ENCODE measurements at places on chromosomes 7 and 10.

GRCh38 chr7:142770661-142771352, at the start of gene PRSS2:
Gene PRSS2, plus strand, starts transcription at chr7:142770970. Its CDS starts 13 bp downstream, at chr7:142770983.
- no peak for DNase-seq

- DNase-seq: no peak
Measured at GRCh38 chr7:91973639-91974038, 33.0 kb downstream of the AKAP9 start.

DNA sequence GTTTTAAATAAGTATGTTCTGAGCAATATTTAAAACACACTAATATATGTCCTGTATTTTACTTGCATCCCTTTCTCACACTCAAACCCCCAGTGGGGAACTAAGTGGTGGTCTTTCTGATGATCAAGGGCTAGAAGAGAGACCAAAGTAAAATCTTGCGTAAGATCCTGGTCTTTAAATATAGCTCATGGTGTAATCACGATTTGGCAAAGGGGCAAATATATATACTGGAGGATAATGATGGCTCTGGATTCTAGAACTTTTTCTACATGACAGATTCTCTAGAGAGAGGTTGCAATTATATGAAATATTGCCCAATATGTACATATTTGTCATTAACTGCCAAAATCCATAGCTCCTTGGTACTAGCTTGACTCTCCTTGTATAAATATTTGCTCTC, 438.3 kb downstream of the NXPH1 start:
- no peak for DNase-seq

- DNase-seq: no peak
Measured at GRCh38 chr7:141151746-141152145, 77.9 kb downstream of the TMEM178B start.

GRCh38 chr7:109259151-109259550, 689.5 kb downstream of the DNAJB9 start:
- no peak for DNase-seq

All from stimulated activated CD4-positive, alpha-beta T cell treated with anti-CD3 and anti-CD28 coated beads, Interleukin-15, amount 100 ng/mL, for 1 hour (primary cell).